ENCODE measurements at places on chromosomes 7 and 10.

DNA sequence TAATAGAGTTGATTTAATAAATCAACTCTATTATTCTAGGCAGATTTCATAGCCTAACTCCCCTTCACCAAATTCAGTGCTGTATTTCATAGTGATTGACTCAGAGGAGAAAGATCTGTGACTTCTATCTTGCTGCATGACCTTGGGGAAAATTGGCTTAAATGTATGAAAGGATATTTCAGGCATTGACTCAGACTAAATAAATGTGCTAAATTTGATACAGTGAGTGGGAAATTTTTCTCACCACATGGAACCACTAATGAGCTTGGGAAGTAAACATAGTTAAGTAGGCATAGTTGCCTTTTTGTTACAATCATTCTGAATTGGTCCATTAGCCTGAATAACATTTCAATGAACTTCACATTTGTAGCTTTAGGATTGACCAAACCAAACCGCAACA lies 89.0 kb upstream of the PRPS1L1 start:
- DNase-seq: no peak

GRCh38 chr7:116957874-116958273 lies 4.6 kb downstream of the ST7 start:
- DNase-seq: no peak

DNA sequence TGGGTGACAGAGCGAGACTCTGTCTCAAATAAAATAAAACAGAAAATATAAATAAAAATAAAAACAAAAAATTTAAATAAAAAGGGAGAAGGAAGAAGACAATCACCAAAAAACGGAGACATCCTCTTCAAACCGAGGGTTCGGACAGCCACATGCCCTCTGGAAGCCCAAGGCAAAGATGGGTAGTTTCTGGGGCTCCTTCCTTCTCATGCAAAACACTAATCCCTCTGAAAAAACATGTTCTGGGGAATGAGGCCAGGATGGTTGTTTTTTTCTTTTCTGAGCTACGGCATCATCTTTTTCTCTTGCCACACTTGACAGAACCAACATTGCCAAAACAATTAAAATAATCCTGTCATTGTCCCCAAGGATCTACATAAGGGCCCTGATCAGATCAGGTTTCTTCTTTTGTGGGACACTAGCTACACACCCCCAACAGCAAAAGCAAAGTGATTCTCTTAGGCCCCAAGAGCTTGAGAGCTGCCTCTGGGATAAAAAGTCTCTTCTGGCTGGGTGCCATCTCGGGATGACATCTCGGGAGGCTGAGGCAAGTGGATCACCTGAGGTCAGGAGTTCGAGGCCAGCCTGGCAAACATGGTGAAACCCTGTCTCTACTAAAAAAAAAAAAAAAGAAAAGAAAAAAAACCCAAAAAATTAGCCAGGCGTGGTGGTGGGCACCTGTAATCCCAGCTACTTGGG lies 14.2 kb upstream of the POR start:
- DNase-seq: no peak

DNA sequence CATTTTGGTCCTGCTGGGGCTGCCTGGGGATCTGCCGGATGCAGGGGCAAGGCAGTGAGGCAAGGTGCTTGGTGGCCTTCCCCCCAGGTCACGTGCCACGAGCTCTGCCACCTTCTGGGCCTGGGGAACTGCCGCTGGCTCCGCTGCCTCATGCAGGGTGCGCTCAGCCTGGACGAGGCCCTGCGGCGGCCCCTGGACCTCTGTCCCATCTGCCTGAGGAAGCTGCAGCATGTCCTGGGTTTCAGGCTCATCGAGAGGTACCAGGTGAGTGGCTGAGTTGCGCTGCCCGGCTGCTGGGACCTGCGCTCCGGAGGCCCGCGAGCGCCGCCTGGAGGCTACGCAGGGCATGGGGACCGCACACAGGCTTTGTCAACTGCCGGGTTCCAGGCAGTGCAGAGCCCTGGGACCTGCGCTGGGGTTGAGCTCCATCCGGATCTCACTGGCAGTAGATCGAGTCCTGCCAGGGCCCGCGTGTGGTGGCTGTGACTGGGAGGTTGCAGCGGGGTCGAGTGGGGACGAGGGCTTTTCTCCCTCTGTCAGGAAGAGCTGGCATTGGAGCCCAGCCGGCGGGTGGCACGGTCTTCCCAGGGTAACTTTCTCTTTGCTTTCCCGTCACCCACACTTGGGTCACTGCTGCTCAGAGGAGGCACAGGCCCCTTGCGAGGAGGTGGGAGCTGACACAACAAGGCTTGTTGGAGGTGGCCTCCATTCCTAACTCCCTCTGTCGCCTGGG lies 21.7 kb downstream of the AMZ1 start:
- DNase-seq: no peak

DNA sequence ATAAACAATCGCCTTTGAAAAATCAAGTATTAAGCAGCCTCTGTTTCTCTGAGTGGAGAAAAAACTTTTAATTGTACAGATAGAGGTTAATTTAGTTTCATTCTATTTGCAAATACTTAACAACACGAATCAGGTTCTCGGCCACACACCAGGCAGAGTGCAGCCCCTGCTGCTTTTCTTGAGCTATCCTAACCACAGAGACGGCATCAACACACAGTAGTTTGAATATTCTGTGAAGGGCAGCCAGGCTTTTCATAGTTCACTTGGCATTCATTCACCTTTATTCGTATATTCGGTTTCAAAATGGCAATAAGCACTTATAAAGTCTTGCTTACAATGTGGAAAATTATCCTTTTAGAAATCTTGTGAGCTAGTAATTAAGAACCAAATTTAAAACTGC lies 5.7 kb downstream of the ADARB2 start:
- DNase-seq: no peak

DNA sequence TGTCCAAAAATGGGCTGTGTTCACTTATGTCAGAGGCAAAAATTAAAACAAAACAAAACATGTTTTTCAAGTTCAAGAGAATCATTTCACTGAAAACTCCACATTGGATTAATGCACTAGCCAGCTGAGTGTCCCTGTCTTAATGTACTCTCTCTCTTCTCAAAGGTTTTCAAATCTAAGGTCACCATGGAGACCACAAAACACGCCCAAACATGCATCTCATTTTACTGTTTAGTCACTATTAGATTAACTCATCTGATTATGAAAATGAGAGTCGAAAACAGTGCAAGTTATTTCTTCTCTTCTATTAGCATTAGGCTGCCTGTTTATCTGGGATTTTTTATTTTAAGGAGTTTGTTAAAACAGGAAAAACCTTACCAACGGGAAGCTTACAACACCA lies 70.8 kb upstream of the ASAH2 start:
- DNase-seq: no peak

GRCh38 chr7:151317936-151318335 lies 23.7 kb upstream of the NUB1 start:
- DNase-seq: no peak

DNA sequence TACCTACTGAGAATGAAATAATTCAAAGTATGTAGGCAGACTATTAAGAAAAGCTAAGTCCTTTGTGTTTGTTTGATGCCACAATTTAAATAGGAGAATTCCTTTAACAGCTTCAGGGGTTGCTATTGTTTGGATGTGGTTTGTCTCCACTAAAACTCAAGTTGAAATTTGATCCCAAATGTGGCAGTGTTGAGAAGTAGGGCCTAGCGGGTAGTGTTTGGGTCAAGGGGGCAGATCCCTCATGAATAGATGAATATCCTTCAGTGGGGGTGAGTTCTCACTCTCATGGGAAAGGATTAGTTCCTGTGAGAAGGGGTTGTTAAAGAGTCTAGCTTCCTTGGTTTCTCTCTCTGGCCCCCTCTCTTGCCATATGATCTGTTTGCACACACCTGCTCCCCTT lies 97.0 kb downstream of the HGF start:
- no peak for DNase-seq

DNA sequence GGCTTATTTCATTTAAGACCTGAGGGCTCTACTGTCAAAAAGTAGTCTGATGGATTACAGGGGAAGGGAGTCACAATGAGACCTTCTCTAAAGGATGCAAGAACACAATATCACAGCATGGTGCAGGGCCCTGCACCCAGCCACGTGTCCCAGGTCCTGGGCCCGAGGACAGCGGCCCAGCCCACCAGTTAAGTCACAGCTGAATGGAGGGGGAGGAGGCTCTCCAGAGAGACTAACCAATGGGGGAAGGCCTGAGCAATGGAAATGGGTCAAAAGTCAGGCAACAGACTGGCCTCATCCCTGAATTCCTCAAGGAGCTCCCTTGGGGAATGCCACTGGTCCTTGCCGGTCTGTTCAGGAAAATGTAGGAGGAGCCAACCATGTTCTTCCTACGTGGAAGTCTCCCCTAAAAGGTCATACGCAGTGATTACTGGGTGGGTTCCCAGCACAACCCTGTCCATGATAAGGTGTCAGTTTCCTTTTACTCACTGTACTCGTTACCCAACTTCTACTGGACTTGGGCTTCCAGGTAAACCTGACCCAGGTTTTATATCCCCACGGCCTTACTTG lies 28.3 kb downstream of the CCDC3 start:
- DNase-seq: no peak

GRCh38 chr10:102101152-102101551 lies 19.0 kb downstream of the LDB1 start:
- DNase-seq: no peak

- DNase-seq: no peak
Measured at GRCh38 chr7:127250312-127251035, 2.3 kb downstream of the GRM8 start.

Data from LNCaP clone FGC (cell line).